ENCODE measurements at places on chromosomes 12 and 14.
A peak's percentile ranks its signal among the peaks of the same experiment; 100 is the strongest.

DNA sequence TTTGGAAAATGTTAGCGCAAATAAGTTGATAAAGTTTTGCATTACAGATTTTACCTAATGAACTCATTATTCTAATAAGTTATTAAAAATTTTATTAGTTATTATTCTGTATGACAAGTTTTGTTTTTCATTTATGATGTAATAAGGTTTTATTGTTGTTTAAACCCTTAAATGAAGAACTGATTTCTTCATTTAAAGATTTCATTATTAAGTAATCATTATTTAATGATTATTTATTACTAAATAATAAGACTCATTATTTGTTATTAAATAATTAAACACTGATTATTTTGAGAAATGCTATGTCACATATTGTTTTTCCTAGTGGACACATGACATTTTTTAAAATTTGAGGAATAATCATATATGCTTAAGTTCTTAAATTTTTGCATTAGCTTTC lies 34.2 kb downstream of the USP15 start:
- DNase-seq, result no peak

- no peak for DNase-seq
Observed at GRCh38 chr12:22088886-22089285, 42.9 kb downstream of the CMAS start.

GRCh38 chr12:120012067-120012621 lies 23.1 kb downstream of the BICDL1 start:
- DNase-seq, result peak; percentile 43

DNA sequence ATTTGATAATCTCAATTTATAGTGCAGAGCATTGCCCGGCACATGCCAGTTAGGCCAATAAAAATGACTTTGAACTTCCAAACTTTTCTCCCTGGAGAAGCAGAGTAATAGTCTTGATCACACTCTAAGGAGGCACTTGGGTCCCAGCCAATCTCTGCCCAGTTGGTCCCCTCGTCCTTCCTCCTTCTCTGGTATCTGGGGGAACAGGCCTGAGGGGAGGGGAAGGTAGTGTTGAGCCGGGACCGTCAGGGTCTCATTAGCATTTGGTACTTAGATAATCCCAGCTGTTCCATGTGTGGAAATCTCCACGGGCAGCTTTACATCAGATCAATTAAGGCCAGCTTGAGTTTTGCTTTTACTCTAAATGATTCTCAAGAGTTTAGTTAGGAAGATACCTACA lies 70.1 kb downstream of the ZNF641 start:
- no peak for DNase-seq

GRCh38 chr14:75832621-75833297 lies 149.0 kb downstream of the TGFB3 start:
- no peak for DNase-seq

DNA sequence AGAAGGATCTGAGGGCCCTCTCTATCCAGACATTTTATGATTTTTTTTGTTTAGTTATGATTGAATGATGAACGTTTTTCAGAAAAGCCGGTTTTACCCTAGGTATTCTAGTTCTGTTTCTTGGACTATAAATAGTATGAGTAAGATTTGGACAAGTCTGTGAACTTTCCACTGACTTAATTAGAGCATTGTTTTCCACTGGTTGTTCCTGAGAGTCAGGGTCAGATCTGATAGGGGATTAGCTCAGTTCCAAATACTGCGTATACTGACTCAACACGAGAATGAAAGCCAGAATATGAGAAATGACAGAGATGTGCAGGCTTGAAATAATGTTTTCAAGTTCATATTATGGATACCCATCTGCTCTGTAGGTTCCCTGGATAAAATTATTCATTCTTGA lies 361.6 kb downstream of the AEBP2 start:
- no peak for DNase-seq

GRCh38 chr14:71720978-71721624 lies 211.1 kb upstream of the RGS6 start:
- DNase-seq, result peak; percentile 73

DNA sequence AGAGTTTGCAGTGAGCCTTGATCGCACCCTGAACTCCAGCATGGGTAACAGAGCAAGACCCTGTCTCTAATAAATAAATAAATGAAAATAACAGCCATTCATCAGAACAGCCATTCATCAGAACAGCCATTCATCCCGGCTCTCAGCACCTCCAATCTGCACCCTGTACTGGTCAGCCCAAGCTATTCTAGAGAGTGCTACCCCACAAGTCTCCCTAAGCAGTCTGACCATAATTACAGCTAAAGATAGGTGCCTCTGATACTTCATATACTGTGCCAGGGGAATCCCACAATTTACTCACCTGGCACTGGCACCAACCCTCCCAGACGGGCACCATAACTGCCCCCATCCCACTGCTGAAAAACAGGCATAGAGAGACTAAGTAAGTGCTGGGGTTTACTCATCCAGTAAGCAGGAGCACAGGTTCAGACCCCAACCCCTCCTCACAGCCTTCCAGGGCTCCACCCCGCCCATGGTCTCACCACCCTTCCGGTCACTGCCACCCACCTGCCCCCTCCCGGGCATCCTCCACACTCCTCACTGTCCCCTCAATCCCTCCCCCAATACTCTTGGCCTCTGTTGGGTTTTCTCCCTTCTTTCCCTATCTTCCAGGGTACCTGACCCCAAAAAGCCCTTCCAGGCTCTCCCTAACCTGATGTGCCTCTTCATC lies 15.2 kb upstream of the EIF5 start:
- DNase-seq, result no peak

DNA sequence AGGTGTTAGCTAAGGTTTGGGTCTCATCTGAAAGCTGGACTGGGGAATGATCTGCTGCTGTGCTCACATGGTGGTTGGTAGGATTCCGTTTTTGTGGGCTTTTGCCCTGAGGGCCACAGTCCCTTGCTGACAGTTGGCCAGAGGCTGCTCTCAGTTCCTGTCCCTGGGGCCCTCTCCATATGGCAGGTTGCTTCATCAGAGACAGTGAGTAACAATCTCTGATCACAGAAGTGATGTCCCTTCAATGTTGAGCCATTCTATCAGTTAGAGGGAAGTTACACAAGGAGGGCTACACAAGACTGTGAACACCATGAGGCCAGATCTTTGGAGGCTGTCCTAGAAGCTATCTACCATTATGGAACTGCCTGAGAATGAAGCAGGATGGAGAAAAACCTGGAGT lies 137.2 kb downstream of the AACS start:
- no peak for DNase-seq

- DNase-seq, result no peak
Observed at GRCh38 chr12:8822298-8822697, at the start of gene A2ML1. Gene A2ML1 (plus strand): TSS chr12:8822621. CDS start chr12:8822652, 31 bp downstream.

- no peak for DNase-seq
Observed at GRCh38 chr12:126907900-126908764, 1358.8 kb upstream of the TMEM132C start.

GRCh38 chr14:100599981-100600380 lies 12.8 kb upstream of the BEGAIN start:
- DNase-seq, result no peak

- no peak for DNase-seq
Observed at GRCh38 chr12:124110372-124110883, 137.4 kb downstream of the ZNF664 start.

DNA sequence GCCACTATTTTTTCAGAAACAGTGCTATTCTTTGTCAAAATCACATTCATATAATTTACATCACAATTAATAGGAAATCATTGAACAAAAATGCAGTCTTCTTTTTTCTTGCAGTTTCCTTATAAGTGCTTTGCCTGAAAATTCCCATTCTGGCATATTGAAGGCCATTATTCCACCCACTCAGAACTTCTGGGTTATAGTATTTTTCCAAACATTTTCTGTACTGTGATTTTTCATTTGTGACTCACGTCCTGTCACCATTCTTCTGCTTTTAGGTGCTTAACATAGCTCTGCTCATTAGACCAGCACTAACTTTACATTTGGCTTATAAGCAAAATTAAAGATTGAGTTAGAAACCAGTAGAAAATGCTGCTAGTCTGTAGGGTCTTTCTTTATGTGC lies 241.0 kb upstream of the NPAS3 start:
- DNase-seq, result no peak

DNA sequence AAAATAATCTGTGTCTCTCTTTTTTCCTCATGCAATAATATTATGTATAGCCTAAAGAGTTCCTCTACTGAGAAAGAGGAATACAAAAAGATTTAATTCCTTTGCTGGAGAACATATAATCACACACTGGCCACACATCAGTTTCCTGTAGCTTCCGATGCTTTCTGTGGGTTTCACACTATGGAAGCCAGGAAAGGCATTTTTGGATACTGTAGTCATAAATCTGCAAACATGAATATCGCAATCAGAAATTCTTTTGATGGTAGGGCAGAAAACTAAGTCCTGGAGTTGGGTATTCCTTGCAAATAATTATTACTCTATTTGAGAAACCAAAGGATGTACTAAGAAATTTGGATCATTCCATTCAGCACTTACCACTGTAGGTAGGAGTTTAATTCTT lies 260.0 kb downstream of the ACSS3 start:
- no peak for DNase-seq

- DNase-seq, result no peak
Observed at GRCh38 chr14:58730792-58731464, 93.2 kb downstream of the DACT1 start.

DNA sequence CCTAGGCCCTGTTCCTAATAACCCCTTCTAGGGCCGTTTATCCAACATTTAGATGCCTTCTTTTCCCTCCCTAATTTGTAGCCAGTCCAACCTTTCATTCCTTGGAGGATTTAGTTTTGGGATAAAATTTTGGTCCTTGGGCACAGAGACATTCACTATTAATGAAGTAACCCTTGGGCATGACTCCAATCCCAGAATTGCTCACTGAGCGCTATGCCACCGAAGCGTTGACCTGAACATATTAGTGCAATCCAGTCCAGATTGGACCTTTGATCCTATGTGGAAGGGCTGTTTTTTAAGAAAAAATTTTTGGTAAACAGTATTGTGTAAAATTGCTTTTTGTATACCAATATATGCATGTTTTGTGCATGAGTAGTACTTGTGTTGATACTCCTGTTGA lies 10.0 kb downstream of the DACT1 start:
- no peak for DNase-seq

DNA sequence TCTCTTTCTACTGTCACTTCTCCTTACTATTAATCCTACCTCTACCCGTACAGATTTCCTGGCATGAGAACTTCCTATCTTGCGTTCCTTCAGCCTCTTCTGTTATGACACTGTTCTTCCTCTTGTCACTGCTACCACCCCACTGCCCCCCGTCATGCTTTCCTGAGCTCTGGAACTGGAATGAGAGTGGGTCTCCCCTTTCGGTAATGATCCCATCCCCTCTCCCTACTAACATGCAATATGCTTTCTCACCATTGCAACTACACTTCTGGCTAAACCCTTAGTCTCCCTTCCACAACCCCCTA lies 4.9 kb upstream of the AP1G2 start:
- no peak for DNase-seq

DNA sequence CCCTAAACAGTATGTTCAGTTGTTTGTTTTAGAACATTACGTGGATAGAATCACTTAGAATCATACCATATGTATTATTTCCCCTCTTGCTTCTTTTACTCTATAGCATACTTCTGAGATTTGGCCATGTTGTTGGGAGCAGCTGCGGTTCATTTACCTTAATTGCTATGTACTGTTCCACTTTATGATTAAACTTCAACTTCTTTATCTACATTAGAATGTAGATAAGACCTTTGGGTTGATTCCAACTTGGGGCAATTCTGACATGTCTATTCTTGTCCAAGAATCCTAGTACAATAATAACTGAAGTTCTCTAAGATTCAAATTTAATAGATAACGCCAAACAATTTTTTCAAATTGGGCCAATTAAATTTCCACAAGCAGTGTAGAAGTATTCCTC lies 80.7 kb downstream of the GRIN2B start:
- no peak for DNase-seq

DNA sequence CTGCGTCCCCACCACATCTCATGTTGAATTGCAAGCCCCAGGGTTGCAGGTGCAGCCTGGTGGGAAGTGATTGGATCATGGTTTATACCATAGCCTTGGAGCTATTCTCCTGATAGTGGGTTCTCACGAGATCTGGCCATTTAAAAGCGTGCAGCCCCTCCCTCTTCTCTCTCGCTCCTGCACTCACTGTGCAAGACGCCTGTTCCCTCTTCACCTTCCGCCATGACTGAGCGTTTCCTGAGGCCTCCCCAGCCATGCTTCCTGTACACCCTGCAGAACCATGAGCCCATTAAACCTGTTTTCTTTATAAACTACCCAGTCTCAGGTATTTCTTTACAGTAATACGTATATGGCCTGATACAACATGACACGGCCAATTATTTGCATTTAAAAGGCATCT lies 146.6 kb downstream of the RIMBP2 start:
- no peak for DNase-seq

DNA sequence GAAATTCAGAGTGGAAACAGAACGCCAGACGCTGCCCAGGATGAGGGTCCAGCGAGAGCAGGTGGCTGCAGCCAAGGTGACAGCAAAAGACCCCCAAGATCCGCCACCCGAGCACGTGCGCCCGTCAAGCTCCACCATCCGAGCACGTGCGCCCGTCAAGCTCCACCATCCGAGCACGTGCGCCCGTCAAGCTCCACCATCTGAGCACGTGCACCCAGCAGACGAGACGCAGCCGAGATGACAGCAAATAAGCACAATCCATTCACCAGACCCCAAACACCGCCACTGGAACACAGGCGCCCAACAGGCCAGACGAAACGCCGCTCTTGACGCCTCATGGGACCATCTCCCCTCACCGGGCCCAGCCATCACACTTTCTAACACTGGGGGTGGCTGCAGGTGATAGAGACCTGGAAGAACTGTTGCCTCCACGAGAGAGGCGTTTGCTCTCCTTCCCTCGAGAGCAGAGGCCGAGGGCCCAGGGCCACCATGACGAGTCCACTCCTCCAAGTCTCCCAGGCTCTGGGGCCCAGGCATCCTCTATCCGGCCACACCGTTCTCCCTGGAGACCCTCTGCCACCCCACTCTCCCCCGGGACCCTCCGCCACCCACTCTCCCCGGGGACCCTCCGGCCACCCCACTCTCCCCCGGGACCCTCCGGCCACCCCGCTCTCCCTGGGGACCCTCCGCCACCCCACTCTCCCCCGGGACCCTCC lies 62.1 kb upstream of the GALNT9 start:
- no peak for DNase-seq

DNA sequence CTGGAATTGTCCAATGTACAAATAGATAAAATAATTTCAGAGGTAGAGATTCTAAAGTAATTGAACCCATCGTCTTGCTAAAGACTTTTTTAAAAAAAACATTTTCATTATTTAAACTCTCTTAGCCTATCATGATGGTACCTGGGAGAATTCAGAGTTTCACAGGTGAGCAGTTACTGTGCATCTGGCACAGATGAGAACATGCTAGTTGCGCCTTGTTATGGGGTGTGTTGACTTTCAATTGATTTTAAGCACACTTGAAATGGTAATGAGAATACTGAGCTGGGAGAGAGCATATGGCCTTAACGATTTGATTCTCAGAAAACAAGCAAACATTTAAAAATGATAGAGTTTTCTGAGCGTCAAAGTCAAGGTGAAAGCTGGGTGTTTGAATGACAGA lies 66.6 kb downstream of the FLRT2 start:
- no peak for DNase-seq

GRCh38 chr12:63129927-63130326 lies 21.1 kb downstream of the AVPR1A start:
- DNase-seq, result no peak

All from H9 (cell line).